ENCODE measurements at places on chromosomes 6 and 20.

GRCh38 chr6:170107606-170108222, 183.2 kb downstream of the DLL1 start:
- DNase-seq, result no peak

GRCh38 chr6:113083947-113084346, 736.8 kb downstream of the RFPL4B start:
- no peak for DNase-seq

- DNase-seq, result no peak
These were observed 71.8 kb downstream of the SAMD3 start for GRCh38 chr6:130150906-130151305.

GRCh38 chr6:148307405-148307804, 35.2 kb upstream of the SASH1 start:
- DNase-seq, result peak; percentile 15

DNA sequence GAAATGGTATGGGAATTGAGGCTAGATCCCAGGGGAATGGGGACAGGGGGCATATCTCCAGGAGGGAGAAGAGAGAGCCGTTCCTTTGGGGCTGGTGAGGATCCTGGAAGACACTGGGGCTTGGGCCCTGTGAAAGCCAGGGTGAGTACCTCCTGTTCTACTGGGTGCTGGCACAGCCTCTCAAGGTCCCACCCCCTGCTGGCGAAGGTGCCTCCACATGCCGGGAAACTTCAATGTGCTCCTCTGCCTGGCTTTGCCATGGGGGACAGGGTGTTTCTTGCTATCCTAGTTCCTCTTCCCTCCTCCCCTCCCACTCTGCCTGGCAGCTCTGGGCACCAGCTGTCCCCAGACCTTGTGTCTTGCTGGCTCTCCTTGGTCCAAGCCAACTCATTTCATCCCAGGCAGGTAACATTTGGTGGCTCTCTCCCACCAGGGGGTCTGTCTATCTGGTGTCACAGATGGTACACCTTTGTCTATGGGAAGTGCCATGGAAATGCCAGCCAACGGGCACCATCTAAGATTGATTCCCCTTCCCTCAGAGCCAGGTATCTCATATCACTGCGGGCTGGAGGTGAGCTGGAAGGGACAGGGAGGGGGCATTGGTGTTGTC, 56.8 kb downstream of the MDGA1 start:
- DNase-seq, result no peak

GRCh38 chr6:42434237-42434636, 17.5 kb downstream of the TRERF1 start:
- DNase-seq, result no peak

- DNase-seq, result no peak
These were observed 220.0 kb upstream of the ZNF217 start for GRCh38 chr20:53813636-53814035.

DNA sequence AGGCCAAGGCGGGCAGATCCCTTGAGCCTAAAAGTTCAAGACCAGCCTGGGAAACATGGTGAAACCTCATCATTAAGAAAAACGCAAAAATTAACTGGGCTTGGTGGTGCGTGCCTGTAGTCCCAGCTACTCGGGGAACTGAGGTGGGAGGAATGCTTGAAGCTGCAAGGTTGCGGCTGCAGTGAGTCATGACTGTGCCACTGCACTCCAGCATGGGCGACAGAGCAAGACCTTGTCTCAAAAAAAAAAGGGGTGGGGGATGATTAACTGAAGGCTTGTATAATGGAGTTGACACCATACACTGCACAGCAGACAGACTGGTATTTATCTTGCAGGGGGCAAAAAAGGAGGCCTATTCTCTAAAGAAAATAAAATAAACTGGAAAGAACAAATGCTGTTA, 27.7 kb downstream of the SRPK1 start:
- no peak for DNase-seq

DNA sequence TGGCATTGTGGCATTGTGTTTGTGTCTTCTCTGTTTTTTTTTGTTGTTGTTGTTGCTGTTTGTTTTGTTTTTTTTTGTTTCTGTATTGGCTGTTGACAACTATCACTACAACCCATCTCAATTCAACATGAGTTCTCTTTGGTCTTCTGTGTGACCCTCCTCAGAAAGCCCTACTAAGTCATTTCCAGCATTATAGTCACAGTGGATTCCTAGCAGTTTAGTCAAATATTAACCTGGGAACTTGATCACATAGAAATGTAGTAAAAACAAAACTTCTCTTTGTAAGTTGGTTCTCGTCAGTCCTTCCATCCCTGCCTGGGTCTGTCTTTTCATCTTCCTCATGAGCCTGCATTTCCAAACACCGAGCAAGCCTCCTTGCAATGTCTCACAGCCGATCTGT, 16.8 kb downstream of the SLC17A2 start:
- DNase-seq, result no peak

GRCh38 chr6:130167655-130168054, 55.1 kb downstream of the SAMD3 start:
- no peak for DNase-seq

DNA sequence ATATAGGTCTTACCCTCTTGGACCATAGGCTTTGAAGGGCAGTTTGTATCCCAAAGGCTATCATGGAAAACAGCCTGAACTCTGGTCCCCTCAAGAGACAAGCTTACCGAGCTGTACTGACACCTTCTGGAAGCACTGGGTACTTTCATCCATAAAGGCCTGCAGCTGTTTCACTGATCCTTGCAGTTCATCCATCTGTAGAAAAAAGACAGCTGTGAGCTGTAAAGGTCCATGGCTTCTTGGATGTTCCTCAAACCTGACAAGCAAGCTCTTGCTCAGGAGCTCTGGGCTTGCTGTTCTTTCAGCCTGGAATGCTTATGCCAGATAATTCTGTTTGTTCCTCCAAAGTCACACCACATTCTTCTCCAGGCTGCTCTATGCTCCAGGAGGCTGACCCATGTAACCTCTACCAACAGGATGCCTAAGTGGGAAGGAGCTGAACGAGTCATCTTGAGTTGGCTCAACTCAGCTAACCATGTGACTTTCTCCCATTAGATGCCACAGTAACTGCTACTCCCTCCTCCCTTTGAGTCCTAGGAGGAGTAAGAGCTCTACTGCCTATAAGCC, 8.8 kb upstream of the NDRG3 start:
- DNase-seq, result peak; percentile 56

GRCh38 chr6:67615796-67616195, 1019.3 kb upstream of the ADGRB3 start:
- no peak for DNase-seq

- DNase-seq, result no peak
These were observed 5.1 kb downstream of the RCAN2 start for GRCh38 chr6:46486181-46486580.

DNA sequence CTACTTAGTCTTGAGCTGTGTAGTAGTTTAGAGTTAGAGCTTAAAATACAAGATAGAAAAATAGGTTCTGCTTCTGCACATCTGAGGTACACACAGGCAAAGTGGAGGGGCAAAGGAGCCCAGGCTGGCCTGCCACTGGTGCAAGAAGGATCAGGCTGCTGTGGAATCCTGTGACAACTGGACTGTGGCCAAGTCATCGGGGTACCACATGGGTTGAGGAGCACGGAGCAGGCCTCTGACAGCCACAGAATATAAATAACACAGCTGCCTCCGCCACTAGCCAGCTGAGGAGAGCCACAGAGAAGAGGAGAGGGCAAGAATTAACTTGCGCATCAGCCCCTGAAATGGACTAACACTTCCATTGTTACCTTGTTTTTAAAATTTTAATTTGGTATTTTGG, 206.0 kb upstream of the MARCKS start:
- no peak for DNase-seq

GRCh38 chr6:105310947-105311346, 91.9 kb downstream of the PREP start:
- DNase-seq, result no peak

DNA sequence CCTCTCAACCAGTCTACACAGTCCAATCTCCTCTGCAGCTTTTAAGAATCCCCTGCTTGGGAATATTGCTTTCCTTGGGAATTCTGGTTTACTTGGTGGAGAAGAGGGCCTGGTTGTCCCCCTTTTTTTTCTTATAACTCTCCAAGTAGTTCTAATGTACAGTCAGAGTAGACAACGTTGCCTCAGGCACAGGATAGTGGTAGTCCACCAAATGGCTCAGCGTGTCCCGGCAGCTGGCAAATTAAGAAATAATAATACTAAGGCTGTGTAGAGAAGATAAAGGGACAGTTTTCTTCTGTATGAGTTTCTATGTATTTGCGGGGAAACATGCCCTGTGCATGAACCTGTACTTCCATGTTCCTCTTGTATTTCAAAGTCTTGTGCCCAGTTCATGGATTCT, 145.7 kb upstream of the RREB1 start:
- DNase-seq, result no peak

GRCh38 chr20:32999603-33000250, 4.5 kb downstream of the SUN5 start:
- no peak for DNase-seq

DNA sequence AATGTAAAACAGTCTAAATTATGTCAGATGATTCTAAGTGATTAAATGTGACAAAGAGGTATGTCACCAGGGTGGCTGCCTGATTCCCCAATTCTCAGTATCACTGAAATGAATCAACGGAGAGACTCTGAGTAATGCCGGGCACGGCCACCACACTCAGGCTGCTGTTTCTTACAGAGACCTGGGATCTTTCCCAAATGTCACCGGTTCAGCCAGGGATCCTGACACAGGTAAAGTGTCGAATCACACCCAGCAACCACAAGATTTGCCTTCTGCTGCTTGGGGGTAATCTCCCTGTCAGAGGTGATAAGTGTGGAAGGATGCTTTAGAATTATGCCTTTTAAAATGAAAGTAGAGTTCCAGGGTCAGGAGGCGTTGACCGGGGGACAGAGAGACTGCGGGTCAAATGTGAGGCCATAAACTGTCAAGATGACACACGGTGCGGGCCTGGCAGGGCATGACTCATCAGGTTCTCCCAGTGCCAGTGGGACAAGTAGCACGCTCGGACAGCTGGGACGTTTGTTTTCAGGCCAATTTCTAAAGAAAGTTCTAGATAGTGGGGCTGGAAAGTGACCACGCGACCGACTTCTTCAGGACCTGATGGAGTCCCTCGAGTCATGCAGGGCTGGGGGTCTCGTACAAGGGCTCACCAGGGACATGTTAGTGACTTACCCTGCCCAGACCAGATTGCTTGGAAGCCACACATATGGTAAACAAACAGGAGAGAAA, 48.9 kb downstream of the PRDM1 start:
- DNase-seq, result no peak

DNA sequence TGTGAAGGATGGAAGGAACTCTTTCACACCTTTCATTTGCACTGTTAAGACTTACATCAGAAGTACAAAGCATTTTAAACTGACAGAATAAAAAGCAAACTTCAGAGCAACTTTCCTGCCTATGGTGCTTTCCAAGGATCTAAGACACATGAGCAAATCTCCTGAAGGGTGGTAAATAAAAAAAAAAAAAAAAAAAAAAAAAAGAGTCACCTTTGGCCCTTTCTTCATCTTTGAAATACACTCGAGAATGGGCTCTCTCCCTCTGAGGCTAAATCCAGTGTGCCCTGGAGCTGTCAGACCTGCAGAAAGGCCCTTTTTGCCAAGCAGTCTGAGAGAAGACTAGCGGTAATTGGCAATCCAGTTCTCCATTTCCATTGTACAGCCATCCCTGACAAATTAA, 1113.8 kb upstream of the FLRT3 start:
- no peak for DNase-seq

- DNase-seq, result no peak
These were observed 52.6 kb upstream of the NAA20 start for GRCh38 chr20:19964289-19965265.

GRCh38 chr6:44771647-44772415, 384.3 kb downstream of the CDC5L start:
- DNase-seq, result no peak

DNA sequence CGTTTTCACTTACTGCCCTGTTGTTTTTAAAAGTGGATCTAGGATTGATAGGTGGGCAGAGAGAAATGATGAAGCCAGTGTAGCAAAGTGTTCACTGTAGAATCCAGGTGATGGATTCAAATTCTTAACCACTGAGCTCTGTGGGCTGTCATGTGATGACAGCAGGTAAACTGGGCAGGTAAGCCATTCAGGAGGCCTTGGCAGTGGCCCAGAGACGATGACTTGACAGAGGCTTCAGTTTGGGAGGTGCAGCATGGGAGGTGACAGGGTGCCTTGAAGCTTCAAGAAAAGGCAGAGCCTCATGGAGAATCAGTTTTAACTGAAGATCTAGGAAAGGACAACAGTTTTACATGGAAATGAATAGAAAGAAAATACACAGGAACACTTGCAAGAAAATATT, 2.0 kb downstream of the NAA20 start:
- peak; percentile 32 for DNase-seq

DNA sequence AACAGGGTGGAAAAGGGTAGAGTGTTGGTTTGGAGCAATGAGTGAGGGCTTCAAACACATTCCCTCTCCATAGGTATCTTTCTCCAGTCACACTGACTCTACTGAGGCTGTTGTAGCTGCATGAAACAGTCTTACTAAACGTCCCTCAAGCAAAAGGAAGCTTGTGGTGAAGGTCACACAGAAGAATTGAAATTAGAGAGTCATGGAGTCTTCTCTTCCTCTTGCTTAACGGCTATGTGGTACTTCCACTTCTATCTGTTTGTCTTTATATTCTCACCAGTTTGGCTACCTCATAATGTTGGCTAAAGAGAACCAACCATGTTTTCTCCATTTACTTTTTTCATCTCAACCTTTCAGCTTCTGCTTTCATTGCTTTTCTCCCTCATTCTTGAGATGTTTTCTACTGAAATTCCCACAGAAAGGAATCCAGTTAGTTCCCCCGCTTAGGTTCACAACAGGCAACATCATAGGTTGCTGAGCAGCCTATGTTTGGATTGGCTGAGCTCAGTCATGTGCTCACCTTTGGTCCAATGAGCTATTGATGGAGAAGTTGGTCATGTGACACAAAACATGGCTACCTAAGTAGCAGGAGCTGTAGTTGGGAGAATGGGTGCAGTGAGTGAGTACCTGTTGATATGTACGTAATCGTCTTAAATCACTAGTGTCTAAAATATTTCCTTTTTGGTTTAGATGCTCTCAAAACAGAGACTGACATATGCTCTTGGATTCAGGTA, 99.8 kb downstream of the SNAP25 start:
- DNase-seq, result no peak

GRCh38 chr6:12595161-12595811, 121.3 kb upstream of the PHACTR1 start:
- no peak for DNase-seq

DNA sequence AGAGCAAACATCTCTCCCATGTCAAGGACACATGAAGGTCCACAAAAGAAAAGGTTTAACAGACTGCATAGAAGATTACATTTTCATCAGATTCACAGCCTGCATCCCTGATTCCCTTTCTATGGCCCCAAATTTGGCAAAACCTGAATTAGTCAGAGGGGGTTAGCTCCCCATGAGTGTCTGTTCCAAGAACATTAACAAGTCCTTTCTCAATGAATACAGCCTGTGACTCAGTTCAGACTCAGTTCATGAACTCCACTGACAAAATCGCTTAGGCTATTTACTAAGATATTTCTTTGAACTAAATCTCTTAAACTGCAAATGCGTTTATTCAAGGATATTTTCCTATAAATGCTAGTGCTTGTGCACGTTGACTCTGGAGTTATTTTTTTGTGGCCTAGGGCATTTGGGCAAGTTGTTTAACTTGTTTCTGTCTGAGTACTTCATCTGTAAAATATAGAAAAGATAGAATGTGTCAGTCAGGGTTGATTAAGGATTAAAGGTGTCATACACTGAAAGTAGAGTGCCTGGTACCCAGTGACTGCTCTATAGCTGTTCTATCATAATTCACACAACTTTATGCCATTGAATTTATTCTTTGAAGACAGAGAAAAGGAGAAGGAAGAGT, 422.6 kb downstream of the HTR1B start:
- DNase-seq, result no peak

All from NCI-H2081 (cell line).